LNCaP clone FGC (cell line): ENCODE measurements at places on chromosomes 1 and 21.

GRCh38 chr1:10507111-10507879, 32.5 kb downstream of the PEX14 start:
- DNase-seq, result no peak

GRCh38 chr1:28640766-28641165, 2.1 kb downstream of the TAF12 start:
- no peak for DNase-seq

DNA sequence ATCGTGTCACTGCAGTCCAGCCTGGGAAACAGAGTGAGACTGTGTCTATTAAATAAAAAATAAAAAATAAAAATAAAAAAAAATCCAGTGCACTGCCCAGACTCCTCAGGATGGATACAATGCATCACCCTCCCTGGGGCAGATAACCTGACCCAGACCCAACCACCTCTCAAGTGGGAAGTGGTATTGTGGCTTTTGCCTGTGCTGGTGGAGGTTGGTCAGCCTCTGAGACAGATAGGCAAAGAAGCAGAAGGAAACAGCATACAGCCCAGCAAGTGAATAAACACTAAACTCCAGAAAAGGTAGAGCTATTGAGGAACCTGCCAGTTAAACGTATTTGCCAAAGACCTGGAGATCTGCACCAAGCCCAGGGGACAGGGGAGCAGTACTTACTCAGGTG, 22.0 kb downstream of the HHIPL2 start:
- DNase-seq, result no peak

DNA sequence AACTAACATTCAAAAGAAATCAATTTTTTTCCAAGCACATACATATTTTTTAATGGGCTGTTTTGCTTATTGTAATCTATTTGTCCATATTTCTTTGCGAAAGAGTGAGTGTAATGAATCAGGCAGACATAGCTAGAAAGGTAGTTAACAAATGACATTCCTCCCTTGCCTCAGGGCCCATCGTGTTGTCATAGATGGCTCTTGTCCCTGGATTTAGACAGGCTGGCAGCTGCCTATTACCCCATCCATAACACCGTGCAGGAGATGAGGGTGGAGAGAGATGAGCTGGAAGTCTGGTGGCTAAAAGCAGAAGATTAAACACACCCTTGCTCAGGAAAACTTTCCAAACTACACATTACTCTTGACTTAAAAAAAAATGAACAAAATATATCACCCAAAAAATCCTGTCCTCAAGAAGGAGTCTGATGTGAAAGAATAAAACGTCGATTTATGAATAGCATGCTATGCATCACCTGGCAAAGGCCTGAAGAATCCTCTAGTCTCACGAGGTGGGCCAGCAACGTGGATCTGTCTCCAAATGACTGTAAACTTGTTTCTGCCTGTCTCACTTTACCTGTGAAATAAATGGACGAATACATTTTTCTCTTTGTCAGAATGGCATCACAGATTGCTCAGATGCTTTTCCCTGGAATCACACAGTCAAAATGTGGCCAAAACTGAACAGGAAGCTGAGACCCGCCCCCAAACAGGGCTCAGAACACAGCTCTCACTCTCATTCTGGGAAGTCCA, 55.7 kb downstream of the C21orf91 start:
- no peak for DNase-seq

- no peak for DNase-seq
Measured at GRCh38 chr1:82901561-82901960, 1097.4 kb downstream of the TTLL7 start.

GRCh38 chr1:44388551-44388950, 16.5 kb upstream of the RNF220 start:
- DNase-seq, result no peak

GRCh38 chr1:20716232-20716631, 1.6 kb downstream of the KIF17 start:
- no peak for DNase-seq

GRCh38 chr1:62082456-62083363, 111.9 kb upstream of the L1TD1 start:
- no peak for DNase-seq

- no peak for DNase-seq
Measured at GRCh38 chr1:27523337-27524020, 33.5 kb upstream of the WASF2 start.

DNA sequence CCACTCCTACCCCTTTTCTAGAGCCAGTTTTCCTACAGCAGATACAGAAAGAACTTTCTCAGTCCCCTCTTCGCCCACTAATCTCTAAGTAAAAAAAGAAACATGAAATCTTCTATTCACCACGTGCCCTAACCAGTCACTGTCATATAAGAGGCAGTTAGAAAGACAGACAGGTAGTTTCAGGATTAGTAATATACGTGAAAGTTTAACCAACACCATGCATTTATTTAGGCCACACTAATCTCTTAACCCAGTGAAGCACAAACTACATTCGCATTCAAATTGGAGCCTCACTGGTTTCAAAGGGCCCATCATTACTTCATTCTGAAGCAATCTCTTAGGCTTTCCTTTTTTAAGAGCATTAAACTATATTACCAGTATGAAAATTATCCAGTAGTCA, 10.1 kb downstream of the GPATCH2 start:
- no peak for DNase-seq
